ENCODE measurements at places on chromosomes 5 and 9.
A peak's percentile ranks its signal among the peaks of the same experiment; 100 is the strongest.

DNA sequence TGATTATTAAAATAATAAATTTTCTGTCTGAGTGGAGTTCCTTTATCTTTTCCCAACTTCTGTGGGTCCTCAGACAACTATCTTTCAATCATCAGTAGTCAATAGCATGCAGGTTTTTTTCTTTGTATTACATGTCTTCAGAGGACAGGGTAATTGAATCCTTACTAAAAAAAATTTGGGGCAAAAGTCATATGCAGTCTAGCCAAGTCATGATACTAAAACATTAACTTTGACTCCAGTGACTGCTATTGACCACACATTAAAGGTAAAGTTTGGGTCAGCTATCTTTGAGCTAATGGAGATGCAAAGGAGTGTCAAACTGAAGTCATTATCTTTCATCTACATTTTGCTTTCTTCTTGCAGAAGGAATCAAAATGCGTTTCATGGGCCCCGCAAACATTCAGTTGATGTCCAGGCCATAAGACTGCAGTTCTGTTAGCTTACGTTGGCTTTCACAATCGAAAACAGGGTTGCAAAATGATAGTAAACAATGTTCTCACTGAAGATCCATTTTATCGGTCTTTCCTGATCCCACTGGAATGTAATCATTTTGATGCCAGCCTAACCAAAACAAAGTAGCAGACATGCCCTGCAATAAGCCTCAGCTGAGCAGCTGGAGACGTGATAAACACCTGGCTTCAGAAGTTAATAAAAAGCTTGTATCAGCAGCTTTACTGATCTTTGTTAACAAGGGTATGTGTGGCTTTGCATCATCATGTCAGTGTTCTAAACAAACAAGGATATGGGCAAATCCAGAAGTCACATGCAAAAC is 186.1 kb upstream of the PRLR start:
- DNase-seq, result no peak

DNA sequence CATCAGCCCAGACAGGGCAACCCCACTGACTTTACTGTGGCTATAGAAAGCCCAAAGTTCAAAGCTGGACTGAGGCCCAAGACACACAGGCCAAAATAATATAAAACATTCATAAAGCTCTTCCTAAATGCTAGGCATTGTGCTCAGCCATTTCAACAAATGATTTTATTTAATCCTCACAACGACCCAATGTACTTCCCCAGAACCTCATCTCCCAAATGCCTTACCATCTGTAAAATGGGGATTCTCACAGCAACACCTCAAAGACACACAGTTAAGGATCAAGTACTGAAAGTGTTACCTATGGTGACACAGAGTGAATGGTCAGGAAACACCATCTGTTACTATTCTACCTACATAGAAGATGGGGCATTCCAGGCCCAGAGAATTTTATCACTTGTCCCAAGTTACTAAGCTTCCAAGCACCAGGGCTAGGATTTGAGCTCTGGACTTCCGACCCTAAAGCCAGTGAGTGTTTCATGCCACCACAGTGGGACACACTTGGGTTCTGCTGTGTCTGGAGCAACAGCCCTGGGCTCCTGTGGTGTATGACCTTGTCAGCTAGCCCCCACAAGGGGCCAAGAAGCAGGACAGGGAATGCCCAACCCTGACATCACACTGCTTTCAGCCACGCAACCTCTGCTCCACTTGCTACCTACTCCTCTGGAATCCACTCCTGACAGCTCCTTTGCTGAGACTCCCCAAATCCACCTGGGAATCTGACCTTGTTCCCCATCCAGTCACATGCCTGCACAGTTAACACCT is 15.1 kb downstream of the SHB start:
- no peak for DNase-seq

DNA sequence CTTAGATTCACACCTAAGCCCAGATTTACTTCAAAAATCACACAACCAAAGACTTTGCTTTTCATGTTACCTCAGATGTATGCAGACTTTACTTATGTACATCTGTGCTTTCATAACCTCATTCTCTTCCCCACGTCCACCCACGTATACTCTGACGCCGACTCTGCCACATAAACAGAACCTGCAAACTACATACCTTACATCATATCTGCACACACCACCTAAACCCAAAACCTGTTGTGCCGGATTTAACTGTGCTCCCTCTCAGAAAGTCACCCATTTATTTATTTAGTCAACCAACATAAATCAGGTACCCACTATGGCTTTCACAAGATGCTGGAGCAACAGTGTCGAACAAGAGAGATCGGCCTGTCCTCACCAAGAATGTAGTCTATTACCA is 1.0 kb upstream of the DPYSL3 start:
- DNase-seq, result no peak

DNA sequence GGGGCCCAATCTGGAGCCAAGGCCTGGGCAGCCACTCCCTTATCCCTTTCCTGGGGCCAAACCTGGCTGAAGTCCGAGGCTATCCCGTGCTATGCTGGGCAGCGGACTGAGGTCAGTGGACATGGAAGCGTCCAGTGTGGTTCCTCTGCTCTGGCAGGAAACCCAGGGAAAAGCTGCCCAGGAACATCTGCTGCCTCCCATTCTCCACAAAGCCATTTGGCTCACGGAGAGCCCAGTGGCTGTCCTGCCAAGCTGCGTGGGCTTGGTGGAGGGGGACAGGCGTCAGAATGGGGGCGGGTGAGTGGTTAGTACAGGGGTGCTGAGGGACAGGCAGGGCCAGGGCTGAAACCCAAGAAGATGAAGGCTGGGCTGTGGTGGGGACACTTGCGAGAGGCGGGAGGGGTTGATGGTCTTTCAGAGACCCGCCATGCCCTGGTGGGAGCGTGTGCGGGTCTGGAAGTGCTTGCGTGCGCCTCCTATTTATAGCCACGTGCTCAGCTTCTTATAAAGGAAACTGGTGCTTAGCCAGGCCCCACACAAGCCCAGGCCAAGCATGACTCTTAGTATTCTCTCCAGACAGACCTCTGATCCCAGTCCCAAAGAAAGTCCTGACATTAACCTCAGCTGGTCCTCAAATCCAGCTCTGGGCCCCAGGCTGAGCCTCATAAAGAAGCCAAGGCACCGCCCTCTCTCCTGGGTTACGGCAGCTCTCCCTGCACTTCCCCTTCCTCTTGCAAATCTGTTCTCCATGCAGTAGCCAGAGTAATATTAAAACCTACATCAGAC is 9.4 kb upstream of the SLC6A7 start:
- DNase-seq, result no peak

DNA sequence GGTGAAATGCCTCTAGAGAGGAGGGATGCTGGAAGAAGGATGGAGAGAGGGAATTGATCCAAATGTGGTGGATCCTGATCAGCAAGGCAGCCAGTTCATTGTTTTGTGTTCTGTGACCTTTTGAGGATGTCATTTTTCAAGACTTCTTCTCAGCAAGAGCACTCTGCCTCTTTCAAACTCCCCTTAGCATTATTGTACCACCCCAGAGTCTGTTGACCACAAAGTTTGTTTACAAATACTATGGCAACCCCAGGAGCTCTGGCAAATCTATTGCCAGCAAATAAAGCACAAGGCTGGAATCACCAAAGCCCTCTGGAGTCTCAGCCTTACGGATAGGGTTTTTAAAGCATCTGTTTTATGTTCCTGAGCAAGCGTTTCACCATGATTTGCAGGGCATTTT is 76.2 kb upstream of the SLC1A3 start:
- no peak for DNase-seq

DNA sequence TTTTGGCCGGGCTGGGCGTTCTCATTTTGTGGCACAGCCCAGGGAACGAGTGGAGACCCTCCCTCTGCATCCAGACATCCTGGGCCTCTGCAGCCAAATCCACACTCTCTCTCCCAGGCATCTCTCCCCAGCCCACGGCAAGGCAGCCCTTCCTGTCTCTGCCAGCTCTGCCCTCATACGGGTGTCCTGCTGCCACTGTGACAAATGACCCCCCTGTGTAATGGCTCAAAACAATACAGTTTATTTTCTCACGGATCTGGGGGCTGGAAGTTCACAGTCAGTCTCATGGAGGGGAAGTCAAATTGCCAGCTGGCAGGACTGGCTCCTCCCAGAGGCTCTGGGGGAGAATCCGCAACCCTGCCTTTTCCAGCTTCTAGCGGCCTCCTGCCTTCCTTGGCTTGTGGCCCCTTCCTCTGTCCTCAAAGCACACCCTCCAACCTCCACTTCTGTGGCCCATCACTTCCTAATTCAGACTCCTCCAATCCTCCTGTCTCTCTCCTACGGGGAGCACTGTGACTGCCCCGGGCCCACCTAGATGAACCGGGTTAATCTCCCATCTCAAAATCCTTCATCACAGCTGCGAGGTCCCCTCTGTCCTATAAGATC is 70.2 kb upstream of the COL5A1 start:
- DNase-seq, result no peak

DNA sequence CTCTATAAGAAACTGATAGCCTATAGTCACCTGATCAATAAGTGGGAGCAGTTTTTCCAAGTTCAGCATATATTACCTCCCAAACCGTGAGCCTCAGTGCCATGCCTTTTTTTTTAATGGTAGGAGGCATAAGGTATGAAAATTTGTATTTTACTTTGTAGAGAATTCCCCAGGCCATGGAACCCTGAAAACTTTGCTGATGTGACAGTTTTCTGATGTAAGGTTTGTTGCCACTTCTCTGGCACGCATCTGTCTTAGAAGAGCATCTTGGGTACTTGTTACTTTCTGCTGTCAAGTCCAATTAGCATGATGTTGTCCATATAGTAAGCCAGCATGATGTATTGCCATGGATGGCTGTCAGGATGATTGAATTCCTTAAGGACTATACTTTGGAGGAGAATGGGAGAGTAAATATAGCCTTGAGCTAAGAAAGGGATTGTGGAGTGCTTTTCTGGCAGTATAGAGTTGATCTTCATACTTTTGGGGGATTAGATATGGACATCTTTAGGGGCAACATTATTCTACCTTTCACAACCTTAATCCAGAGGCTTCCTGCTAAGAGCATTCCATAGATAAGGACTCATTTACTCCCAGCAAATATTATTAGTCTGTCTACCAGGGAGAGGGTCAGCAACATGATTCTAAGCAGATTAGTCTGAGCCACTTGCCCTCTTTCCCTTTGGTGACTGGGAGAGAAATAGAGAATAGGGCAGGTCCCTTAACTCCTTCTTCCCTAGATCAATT is 389.6 kb downstream of the YTHDC2 start:
- no peak for DNase-seq

- DNase-seq, result no peak
These were observed 399 bp downstream of the NUP155 start for GRCh38 chr5:37370550-37370863.

GRCh38 chr5:64895748-64896147 is 127.0 kb downstream of the CWC27 start:
- no peak for DNase-seq

DNA sequence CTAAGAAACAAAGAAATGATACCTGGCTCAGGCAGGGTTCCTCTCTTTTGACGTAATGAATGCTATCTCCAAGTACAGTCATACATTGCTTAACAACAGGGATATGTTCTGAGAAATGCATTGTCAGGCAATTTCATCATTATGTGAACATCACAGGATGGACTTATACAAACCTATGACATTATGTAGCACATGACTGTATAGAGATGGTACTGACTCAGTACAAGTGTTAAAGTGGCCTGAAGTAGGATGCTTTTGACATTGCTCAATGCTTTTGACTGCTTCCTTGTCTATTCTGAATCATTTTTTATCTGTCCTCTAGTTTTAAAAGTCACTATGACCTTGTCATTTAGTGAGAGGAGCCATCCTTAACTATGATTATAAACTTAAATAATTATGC is 147.6 kb downstream of the NR2F1-AS1 start:
- DNase-seq, result no peak

DNA sequence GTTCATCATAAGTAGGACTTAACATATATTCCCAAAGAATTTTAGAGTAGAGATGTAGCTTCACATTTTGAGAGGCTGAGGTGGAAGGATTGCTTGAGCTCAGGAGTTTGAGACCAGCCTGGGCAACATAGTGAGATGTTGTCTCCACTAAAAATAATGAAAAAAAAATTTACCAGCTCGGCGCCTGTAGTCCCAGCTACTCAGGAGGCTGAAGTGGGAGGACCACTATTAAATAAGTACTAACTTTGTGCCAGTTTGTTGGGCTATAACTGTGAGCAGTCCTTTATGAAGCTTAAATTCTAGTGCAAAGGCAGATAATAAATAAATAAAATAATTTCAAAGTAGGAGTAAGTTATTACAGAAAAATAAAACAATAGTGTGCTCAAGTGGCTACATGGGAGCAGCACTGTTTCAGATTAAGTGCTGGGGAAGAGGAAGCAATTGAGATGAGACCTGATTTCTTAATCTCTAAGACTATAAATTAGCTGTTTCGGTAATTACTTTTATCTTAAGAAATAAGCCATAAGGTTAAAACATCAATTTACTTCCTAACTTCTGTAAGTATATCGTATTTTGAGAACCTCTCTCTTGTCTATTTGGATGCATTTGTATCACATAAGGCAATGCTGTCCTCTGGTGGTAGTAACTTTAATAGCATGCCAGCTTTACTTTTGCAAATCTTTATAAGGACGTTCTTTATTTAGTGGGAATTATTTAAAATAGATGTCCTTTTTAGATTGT is 98.9 kb downstream of the CSNK1G3 start:
- peak; percentile 26 for DNase-seq

GRCh38 chr9:33809506-33809905 is 7.5 kb upstream of the UBE2R2 start:
- no peak for DNase-seq

- DNase-seq, result no peak
These were observed 93.8 kb downstream of the TMEM215 start for GRCh38 chr9:32877103-32877502.

GRCh38 chr9:129962889-129963703 is 79.9 kb downstream of the FNBP1 start:
- peak; percentile 87 for DNase-seq

GRCh38 chr9:7608261-7608660 is 191.3 kb downstream of the DMAC1 start:
- DNase-seq, result no peak

- peak; percentile 24 for DNase-seq
These were observed 122.6 kb downstream of the APBA1 start for GRCh38 chr9:69549310-69550202.

- DNase-seq, result no peak
These were observed 53.2 kb downstream of the ZNF474 start for GRCh38 chr5:122182491-122182921.

DNA sequence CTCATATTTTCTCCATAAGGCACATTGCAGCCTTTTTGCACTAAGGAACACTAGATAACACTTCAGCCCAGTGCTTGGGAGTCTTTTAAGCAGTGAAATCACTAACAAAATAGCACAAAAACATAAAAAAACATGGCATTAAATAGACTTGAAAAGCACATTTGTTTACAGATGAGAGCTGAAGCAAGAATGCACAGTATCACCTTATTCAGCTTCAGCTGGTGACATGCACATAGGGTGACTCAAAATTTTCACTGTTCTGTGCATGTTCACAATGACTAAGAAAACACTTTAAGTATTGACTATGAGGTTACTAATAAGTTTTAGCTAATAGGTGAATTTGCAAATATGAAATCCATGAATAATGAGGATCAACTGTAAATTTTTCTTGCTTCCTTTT is 293.9 kb upstream of the TARS1 start:
- no peak for DNase-seq

All from activated naive CD4-positive, alpha-beta T cell treated with anti-CD3 and anti-CD28 coated beads, Interleukin-2, amount 10 ng/mL, durations not matched to agents 7 days and 5 days (primary cell).